Stimulated activated CD8-positive, alpha-beta memory T cell treated with anti-CD3 and anti-CD28 coated beads, Interleukin-4, amount 100 ng/mL, for 1 hour (primary cell): ENCODE measurements at places on chromosomes 3 and 15.
A peak's percentile ranks its signal among the peaks of the same experiment; 100 is the strongest.

DNA sequence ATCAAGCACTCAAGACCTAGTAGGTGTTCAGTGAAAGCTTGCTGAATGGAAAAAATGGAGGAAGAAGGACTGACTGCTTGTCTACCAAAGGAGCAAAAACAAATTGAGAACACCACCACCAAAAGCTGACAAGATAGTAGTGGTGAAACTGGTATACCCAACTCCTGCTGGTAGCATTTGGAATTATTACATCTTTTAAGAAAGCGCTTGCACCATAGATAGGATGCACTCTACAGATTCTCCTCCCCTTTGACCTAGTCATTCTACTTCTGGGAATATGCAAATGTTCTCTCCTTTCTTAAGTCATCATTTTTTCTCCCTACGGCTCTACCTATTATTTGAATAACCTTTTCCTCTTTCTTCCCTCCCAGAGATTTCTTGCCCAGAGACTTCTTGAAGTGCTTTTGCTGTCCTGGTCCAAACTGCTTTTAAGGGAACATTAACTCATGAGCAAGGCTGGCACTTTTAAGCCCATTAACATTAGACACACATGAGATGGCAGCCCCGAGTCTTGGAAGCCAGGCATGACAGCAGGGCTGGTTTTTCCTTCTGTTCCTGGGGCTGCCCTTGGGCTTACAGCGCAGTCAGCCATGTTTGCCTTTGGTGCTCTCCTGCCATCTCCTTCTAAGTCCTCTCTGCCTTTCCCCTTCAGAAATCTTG lies 75.0 kb upstream of the TLE3 start:
- DNase-seq, result no peak

DNA sequence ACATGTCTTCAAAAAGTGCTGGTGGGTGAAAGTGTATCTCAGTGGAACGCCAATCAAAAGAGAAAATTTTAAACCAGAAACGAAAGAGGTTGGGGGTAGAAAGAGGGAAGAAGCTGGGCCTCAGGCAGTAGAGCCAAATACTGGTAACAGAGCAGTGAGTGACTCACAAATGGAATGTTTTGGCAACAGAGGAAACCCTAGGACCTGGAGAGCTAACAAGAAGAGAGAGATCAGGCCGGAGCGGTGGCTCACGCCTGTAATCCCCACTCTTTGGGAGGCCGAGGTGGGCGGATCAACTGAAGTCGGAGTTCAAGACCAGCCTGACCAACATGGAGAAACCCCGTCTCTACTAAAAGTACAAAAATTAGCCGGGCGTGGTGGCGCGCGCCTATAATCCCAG lies 450.8 kb upstream of the NAALADL2 start:
- DNase-seq, result no peak

- DNase-seq, result no peak
Observed at GRCh38 chr15:67481680-67482079, 39.3 kb upstream of the C15orf61 start.

DNA sequence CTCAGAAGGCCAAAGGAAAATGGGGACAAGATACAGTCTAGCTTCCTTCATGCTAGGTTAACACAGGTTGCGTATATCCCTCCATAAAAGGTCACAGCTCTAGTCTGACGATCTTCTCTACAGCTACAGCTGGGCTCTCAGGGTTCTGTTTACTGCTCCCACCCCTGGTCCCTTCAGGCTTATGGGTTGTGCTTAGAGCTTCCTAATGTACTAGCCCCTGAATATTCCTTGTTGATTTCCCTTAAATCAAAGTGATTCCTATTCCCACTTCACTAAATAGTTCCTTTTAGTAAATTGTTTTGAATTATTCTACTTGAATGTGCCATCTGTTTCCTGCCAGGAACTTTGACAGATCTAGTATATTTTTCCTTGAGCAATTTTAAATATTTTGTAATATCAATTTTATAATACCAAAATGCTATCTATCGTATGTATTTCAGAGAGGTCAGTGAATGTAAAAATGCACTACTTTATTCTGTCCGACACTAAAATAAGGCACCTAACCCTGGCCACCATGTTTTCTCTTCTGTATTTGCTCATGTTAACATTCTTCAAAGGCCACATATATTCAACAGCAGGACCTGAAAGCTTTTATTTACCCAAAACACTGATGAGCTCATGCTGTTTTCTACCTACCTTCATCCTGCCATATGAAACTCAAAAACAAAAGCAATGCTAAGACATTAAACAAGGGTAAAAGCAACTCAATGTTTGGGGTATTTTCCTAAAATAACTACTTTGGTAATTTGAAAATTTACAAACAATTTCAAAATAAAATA lies 92.8 kb upstream of the TGFBR2 start:
- DNase-seq, result no peak

- DNase-seq, result no peak
Observed at GRCh38 chr3:2880218-2880756, 229.9 kb downstream of the IL5RA start.

GRCh38 chr3:46576879-46577278 lies 10.8 kb upstream of the LRRC2 start:
- no peak for DNase-seq

- no peak for DNase-seq
Observed at GRCh38 chr15:25451501-25451900, 12.7 kb upstream of the UBE3A start.

DNA sequence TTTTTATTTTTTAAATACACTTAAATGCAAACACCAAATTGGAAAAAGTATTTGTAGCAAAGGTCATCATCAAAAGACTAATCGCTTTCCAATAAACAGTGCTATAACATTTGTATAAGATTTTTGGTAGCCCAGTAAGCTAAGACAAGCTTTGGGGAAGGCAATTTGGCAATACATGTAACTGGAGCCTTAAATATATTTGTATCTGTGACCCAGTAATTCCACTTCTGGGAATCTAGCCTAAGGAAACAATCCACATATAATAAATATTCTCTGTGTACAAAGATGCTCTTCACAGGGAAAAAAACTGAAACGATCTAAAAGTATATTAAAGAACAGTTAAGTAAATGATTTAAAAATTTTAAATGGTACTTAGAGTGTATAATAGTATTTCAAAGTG lies 65.5 kb upstream of the TJP1 start:
- DNase-seq, result no peak

GRCh38 chr15:69317392-69317841 lies 18.7 kb downstream of the PAQR5 start:
- no peak for DNase-seq

- DNase-seq, result no peak
Observed at GRCh38 chr3:45817831-45818522, 21.6 kb upstream of the SLC6A20 start.

GRCh38 chr3:196996454-196997265 lies 28.0 kb upstream of the PIGZ start:
- no peak for DNase-seq

- no peak for DNase-seq
Observed at GRCh38 chr3:52109611-52110301, 44.5 kb downstream of the POC1A start.

DNA sequence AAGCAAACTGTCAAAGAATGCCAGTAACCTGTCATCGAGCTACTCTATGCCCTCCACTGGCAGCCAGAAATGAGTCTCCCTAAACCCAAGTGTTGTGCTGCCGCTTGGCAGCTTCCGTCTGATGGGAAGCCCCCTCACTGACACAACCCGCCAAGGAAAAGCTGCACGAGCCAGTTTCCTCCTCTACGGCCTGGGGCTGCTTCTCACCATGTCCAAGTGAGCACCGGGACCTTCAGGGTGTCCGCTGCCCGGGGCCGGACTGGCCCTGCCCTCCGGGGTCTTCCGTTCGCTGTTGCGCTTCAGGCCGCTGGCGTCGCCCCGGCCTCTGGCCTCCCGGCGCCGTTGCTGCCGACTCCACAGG lies 490 bp downstream of the TOMM70 start:
- DNase-seq, result peak; percentile 1

DNA sequence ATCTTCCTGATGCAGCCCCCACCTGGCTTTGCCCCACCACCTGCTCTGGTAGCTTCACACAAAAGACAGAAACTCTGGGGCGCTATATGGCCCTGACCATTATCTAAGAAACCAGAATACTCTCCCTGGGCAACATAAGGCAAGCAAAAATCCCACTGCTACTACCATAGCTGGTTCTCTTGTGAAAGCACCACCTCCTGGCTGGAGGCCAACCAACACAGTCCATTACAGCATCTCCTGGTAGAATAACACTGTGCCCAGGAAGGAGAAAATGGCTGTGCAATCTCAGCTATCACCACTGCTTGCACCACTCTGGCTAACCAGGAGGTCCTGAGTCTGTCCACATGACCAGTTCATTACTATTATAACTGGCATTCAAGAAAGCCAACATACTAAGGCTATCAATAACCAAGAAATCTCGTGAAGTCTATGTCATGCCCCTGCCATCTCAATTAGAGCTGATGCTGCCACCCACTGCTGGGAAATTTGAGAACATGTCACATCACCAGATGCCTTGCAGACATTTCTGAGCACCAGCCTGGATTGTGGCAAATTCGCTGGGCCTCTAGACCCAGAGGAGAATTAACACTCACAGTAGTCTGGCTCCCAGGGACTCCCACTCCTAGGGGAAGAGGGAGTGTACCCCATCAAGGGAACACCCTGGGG lies 1114.8 kb downstream of the ROBO2 start:
- no peak for DNase-seq

DNA sequence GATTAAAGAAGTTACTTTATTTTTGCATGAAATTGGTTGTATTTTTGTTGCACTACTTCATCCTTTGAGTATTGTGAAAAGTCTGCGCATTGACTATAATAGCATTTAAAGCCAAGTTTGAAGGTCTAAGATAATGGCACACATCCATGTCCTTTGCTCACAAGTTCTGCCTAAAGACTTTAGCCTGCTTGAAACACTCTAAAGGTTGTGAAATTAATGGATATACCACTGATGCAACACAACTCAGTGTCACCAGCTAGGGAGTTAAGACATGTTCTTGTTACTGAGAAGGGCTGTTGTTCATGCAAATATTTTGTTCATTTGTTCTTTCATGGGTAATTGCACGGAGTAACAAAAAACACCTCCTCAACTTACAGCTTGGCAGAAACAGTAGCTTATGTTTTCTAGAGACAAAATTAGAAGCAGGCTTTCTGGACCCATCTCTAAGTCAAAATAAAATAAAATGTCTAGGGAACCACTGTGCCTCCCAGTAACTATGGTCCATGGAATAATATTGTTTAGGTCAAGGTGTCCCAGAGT lies 83.9 kb downstream of the PPARG start:
- DNase-seq, result no peak

DNA sequence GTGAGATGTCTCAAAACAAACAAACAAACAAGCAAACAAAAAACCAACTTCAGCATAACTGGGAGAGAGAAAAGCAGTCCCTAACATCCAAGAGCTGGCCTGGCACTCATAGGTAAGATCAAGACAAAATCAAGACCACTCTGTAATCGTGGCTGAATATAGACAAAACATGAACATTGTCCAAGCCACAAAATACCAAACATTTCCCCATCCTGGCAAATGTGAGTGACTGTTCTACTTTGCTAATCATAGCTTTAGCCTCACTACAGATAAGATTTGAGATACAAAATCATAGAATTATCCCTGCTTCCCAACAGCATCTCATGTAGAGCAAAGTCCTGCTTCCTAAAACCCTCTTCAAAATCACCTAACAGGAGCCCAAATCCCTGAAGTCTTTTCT lies 116.7 kb upstream of the PRTG start:
- no peak for DNase-seq

- no peak for DNase-seq
Observed at GRCh38 chr15:90887037-90887481, 2.8 kb downstream of the FES start.

DNA sequence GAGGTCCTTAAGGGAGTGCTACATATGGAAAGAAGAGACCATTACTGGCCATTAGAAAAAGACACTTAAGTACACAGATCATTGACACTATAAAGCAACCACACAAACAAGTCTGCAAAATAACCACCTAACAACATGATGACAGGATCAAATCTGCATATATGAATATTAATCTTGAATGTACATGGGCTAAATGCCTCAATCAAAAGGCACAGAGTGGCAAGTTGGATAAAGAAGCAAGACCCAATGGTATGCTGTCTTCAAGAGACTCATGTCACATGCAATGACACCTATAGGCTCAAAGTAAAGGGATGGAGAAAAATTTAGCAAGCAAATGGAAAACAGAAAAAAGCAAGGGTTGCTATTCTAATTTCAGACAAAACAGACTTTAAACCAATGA lies 28.4 kb upstream of the CCNL1 start:
- DNase-seq, result no peak

- DNase-seq, result no peak
Observed at GRCh38 chr3:4174791-4175190, 128.4 kb upstream of the SETMAR start.

GRCh38 chr15:56797720-56798275 lies 64.5 kb upstream of the ZNF280D start:
- DNase-seq, result no peak

- no peak for DNase-seq
Observed at GRCh38 chr3:108044699-108045098, 46.1 kb downstream of the CD47 start.

DNA sequence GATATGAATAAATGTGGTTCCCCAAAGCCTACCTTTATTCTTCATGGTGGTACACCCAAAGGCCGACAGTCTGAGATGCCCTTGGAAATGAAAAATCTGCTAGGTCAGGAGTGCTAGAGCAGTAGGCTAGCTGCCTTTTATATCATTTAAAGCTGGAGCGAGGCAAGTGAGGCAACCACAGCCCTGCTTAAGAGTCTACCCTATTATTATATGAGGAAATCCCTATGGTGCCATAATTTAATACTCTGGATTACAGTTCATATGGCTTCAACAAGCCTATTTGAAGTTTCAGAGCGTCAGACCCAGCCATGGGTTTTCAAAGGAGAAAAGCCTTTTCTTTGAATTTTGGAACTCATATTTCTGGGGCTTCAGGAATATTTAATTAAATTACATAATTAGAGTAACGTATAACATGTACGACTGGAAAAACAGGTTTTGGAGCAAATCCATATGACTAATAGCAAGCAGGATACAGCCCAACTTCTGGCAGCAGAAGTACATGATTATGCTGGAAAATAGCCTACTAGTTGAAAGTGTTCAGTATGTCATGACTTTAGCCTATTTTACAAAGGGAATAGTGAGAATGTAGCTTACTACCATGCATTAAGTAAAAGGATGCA lies 18.0 kb upstream of the SLTM start:
- no peak for DNase-seq

DNA sequence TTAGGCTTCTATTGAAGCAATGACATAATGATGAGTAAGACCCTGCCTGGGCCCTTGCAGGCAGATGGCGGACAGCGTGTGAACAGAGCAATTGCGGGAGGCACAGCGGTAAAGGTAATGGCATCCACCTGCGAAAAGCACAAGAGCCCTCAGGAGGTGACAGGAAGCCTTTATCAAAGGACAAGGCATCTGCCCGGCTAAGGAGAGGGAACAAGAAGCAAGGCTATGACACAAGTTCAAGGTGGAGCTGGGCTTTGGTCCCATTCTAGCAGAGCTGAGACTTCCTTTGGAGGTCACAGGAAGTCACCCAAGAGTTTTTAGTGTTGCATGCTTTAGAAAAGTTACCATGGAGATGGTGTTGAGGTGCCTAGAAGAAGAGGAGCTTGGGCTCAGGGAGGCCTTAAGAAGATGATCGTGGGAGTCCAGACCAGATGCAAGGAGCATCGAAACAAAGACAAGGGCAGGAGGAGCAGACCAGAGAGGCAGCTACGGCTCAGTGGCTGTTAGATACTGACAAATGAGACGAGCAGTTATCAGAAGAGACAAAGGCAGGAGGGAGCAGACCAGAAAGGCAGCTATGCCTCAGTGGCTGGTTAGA lies 34.5 kb downstream of the OSBPL10 start:
- DNase-seq, result no peak
